ENCODE measurements at places on chromosomes 7 and 10. TPM values are rescaled to one million over a fixed set of nuclear protein-coding genes. Genes with fewer than 3 reads are reported as not detected.

The MIOS gene
- total RNA-seq, result 33.3 TPM

The PARP12 gene
- total RNA-seq, result 21.4 TPM

The ARMS2 gene
- not detected for total RNA-seq

DNA sequence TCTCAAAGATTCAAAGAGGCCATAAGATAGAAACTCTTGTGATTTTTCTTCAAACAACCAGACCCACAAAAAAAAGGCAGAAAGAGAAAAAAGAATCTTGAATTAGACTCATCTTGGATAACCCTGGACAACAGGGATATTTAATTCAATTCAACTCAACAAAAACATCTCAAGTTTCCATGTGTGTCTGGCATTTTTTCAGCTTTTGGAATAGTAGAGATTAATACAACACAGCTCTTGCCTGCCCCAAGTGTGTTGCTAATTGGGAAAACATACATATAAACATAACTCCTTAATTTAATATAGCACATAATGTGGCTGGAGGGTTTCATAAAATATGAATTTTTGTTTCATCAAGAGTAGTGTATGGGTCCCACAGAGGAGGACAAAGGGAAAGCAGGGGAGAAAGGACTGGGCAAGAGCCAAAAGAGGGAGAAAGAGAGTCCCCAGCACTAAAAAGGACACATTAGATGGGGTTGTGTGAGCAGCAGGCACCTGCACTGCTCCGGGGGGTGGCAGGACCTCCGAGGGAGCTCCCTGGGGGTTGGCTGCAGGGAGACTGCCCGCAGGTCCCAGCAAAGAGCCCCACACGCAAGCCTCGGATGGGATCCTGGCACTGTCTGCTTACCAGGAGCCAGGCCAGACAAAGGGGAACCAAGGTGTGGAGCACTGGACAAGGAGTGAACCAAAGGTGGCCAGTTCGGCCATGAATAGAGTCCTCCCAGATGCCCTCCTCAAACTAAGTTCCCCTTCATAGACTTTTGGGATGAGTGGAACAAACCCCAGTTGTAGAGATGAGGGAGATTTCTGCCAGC is 65.6 kb upstream of the TMEM72 start:
- DNase-seq, result no peak

- DNase-seq, result no peak
Measured at GRCh38 chr7:4726566-4726965, 44.5 kb downstream of the FOXK1 start.

- DNase-seq, result no peak
Measured at GRCh38 chr7:142422621-142423020, 164.8 kb upstream of the PRSS58 start.

GRCh38 chr7:127154958-127155357 is 97.8 kb downstream of the GRM8 start:
- no peak for DNase-seq

- DNase-seq, result no peak
Measured at GRCh38 chr7:33711231-33712019, 193.9 kb upstream of the BMPER start.

DNA sequence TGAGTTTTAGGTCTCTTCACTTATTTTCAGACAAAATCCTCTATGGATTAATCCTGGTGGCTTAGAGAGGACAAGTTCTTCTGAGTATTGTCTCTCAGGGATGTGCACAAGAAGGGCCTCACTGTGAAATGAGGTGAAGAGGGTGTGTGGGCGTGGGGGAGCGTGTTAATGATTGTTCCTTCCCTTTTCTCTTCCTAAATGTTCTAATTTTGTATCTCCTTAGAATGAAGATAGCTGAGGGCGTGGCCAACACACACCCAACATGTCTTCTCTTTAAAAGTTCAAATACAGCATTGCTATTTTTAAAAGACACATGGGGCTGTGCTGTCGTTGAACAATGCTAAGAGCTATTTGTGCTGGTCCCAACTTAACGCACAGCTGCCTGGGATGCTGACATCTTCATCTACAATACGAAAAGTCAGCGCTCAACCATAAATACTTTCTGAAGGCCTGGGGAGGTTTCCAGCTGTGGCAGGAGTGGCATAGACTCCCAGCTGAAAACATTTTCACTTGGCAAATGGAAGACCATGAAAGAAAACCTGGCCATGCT is 135.9 kb downstream of the JCAD start:
- no peak for DNase-seq

- DNase-seq, result no peak
Measured at GRCh38 chr10:113982296-113982695, 61.4 kb upstream of the ADRB1 start.

GRCh38 chr7:151861881-151862280 is 15.0 kb downstream of the PRKAG2 start:
- DNase-seq, result no peak

GRCh38 chr10:86068231-86069054 is 298.2 kb downstream of the GRID1 start:
- DNase-seq, result peak; percentile 10
